ENCODE measurements at places on chromosomes 1 and 21.

- H3K27me3 ChIP-seq, result no peaks in the 10 kb centered on the region
- no peak overlapping the region for H3K27ac ChIP-seq
- H3K4me1 ChIP-seq, result no peaks in the 10 kb centered on the region
- H3K4me3 ChIP-seq, result no peak overlapping the region
These were observed 25.8 kb downstream of the PIGP start for GRCh38 chr21:37047079-37047478.

DNA sequence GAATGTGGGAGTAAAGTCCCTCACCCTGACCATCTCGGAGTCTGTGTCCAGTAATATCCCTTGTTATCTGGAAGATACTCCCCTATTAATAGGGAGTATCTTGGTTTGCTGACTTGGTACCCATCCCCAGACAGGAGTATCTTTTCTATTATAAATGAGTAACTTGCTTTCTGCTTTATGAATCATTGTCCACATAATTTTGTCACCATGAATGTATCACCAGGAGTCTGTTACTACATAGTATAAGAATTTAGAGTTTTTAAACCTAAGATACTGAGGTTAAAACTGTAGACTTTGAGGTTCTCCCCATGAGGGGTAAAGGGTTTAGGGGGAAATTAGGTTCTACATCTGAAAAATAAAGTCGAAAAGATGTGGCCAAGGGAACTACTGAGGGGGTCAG, 175.6 kb downstream of the FCRL5 start:
- H3K27ac ChIP-seq, result no peak overlapping the region
- no peak overlapping the region for H3K4me3 ChIP-seq
- DNase-seq, result no peak
- no peaks in the 10 kb centered on the region for H3K36me3 ChIP-seq

- no peaks in the 10 kb centered on the region for H3K4me1 ChIP-seq
- H3K27me3 ChIP-seq, result no peaks in the 10 kb centered on the region
- no peak overlapping the region for H3K27ac ChIP-seq
- H3K36me3 ChIP-seq, result no peaks in the 10 kb centered on the region
- no peak overlapping the region for H3K4me3 ChIP-seq
- DNase-seq, result no peak
These were observed 125.5 kb downstream of the ADAMTS1 start for GRCh38 chr21:26719750-26720149.

- H3K27me3 ChIP-seq, result peaks cover 27% of the 10 kb centered on the region
- no peak for DNase-seq
- no peak overlapping the region for H3K27ac ChIP-seq
- H3K4me1 ChIP-seq, result peaks cover 28% of the 10 kb centered on the region
These were observed 3.5 kb upstream of the SLC44A5 start for GRCh38 chr1:75614399-75614756.

- DNase-seq, result no peak
- H3K27ac ChIP-seq, result no peak overlapping the region
- H3K36me3 ChIP-seq, result no peaks in the 10 kb centered on the region
- H3K4me1 ChIP-seq, result no peaks in the 10 kb centered on the region
These were observed 100.0 kb upstream of the SERTAD4 start for GRCh38 chr1:210132582-210132981.

- no peaks in the 10 kb centered on the region for H3K27me3 ChIP-seq
- no peaks in the 10 kb centered on the region for H3K4me1 ChIP-seq
- no peak for DNase-seq
- H3K36me3 ChIP-seq, result peaks cover 18% of the 10 kb centered on the region
These were observed 25.8 kb downstream of the TRIM62 start for GRCh38 chr1:33155877-33156538.

DNA sequence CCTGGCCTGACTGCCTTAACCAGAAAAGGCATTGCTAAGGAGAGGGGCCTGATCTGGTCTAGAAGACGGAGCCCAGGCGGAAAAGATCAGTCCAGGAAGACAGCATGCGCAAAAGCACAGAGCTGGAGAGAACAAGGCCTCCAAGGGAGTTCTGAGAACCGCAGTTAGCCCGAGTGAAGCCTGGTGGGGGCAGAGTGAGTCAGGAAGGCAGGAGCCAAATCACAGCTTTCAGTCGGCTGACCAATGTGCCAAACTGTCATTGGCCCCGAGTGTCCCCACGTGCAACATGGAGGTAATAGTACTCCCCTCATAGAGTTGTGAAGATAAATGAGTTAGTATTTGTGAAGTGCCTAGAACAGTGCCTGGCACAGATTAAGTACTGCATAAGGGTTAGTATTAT, 1.2 kb upstream of the TSPAN2 start:
- peak overlapping the region; percentile 97 for H3K27ac ChIP-seq
- peaks cover 10% of the 10 kb centered on the region for H3K4me1 ChIP-seq
- no peaks in the 10 kb centered on the region for H3K36me3 ChIP-seq
- H3K27me3 ChIP-seq, result no peaks in the 10 kb centered on the region

DNA sequence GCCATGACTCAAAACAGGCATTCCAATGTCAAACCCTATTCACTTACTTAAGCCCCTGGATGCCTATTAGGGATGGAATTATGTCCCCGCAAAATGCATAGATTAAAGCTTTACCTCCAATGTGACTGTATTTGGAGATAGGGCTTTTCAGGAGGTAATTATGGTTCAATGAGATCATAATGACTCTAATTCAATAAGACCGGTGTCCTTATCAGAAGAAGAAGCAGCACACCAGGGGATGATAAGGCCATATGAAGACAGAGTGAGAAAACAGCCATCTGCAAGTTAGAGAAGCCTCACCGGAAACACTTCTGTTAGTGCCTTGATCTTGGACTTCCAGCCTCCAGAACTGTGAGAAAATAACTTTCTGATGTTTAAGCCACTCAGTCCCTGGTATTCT, 1131.8 kb upstream of the TMPRSS15 start:
- no peak overlapping the region for H3K27ac ChIP-seq
- no peaks in the 10 kb centered on the region for H3K27me3 ChIP-seq
- H3K4me1 ChIP-seq, result no peaks in the 10 kb centered on the region
- no peak for DNase-seq

GRCh38 chr1:154411525-154411924, 6.4 kb downstream of the IL6R start:
- no peak for DNase-seq
- no peak overlapping the region for H3K4me3 ChIP-seq
- no peaks in the 10 kb centered on the region for H3K36me3 ChIP-seq
- H3K4me1 ChIP-seq, result peaks cover 13% of the 10 kb centered on the region

DNA sequence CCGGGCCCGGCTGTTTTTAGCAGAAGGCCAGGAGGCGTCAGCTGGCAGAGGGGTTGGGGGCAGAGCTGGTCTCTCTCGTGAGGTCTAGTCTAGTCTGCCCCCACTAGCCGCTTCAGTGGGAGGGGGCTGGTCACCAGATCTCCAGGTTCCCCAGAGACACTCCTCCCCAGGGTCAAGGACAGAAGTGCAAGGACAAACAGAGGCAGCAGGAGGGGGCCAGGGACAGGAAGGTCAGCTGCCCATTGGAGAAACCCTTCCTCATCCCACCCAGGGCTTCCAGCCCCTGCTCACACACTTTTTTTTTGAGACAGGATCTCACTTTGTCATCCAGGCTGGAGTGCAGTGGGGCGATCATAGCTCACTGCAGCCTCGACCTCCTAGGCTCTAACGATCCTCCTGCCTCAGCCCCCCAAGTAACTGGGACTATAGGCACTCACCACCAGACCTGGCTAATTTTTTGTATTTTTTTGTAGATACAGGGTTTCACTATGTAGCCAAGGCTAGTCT, 10.0 kb downstream of the FAM229A start:
- DNase-seq, result no peak
- peaks cover 21% of the 10 kb centered on the region for H3K4me1 ChIP-seq
- no peaks in the 10 kb centered on the region for H3K36me3 ChIP-seq
- peak overlapping the region; percentile 86 for H3K27ac ChIP-seq
- H3K27me3 ChIP-seq, result no peaks in the 10 kb centered on the region

GRCh38 chr1:119590393-119590792, 57.7 kb downstream of the ZNF697 start:
- no peak overlapping the region for H3K27ac ChIP-seq
- no peaks in the 10 kb centered on the region for H3K36me3 ChIP-seq
- no peak overlapping the region for H3K4me3 ChIP-seq
- no peaks in the 10 kb centered on the region for H3K4me1 ChIP-seq
- no peaks in the 10 kb centered on the region for H3K27me3 ChIP-seq

DNA sequence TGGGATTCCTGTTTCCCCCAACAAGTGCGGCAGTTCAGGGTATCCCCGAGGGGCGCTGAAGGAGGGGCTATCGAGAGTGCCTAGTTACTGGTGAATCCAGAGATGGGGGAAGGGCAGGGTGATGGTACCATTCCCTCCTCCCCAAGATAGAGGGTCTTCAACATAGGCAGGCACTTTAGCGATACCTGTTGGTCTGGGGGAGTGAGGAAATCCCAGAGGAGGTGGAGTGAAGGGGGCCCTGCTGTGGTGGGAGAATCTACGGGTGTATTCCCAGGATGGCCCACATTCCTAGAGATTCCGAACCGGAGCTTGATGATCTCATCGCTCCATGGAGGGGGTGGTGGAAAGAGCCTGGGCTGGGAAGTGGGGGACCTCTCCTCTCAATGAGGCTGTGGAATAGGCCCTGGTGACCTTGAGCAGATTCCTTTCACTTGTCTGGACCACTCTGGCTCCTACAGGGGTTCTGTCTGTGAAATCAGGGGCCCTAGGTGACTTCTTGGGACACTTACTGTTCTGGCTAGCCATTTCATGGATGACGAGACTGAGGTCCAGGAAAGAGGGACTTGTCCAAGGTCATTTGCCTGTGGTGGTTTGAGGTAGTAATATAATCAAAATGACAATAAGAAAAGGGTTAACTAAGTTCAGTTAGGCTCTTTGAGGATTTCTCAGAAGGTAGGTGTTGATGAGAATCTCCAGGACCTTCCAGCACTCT, 52.7 kb upstream of the SYNC start:
- H3K36me3 ChIP-seq, result no peaks in the 10 kb centered on the region
- H3K4me1 ChIP-seq, result peaks cover 24% of the 10 kb centered on the region
- peak overlapping the region; percentile 65 for H3K27ac ChIP-seq
- peak overlapping the region; percentile 57 for H3K4me3 ChIP-seq
- H3K27me3 ChIP-seq, result no peaks in the 10 kb centered on the region

DNA sequence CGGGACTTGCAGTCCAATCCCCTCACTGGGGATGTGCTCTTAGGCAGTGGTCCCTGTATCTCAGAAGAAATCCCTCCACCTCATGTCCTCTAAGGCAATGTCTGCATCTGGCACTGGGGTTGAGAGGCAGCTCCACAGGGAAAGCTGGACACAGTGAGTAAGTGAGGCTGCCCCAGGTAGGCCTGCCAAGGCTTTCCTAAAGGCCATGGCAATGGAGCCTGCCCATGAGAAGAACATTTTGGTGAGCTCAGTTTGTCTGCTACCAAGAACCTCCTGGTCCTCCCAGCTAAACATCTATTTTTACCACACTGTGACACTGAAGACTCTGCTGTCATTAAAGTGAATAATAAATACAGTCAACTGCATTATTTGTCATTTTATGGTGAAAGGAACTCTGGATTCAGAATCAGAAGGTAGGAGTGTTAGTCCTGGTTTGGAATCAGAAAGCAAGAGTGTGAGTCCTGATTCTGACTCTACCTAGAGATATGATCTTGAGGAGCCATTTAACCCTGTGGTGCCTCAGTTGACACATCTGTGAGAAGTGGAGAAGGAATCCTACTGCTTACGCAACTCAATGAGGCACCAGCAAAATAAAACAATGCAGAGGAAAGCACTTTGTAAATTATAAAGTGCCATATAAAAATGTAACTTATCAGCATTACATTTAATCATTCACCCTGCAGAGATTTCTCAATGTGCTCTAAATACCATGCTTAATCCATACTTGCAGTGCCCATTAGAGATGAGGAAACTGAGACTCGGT, 41.0 kb downstream of the TBX15 start:
- H3K27me3 ChIP-seq, result no peaks in the 10 kb centered on the region
- H3K4me1 ChIP-seq, result no peaks in the 10 kb centered on the region
- no peak for DNase-seq
- no peaks in the 10 kb centered on the region for H3K36me3 ChIP-seq

GRCh38 chr1:199010492-199010891, 371.7 kb downstream of the PTPRC start:
- H3K27ac ChIP-seq, result no peak overlapping the region
- H3K27me3 ChIP-seq, result no peaks in the 10 kb centered on the region
- no peaks in the 10 kb centered on the region for H3K36me3 ChIP-seq
- H3K4me3 ChIP-seq, result no peak overlapping the region

DNA sequence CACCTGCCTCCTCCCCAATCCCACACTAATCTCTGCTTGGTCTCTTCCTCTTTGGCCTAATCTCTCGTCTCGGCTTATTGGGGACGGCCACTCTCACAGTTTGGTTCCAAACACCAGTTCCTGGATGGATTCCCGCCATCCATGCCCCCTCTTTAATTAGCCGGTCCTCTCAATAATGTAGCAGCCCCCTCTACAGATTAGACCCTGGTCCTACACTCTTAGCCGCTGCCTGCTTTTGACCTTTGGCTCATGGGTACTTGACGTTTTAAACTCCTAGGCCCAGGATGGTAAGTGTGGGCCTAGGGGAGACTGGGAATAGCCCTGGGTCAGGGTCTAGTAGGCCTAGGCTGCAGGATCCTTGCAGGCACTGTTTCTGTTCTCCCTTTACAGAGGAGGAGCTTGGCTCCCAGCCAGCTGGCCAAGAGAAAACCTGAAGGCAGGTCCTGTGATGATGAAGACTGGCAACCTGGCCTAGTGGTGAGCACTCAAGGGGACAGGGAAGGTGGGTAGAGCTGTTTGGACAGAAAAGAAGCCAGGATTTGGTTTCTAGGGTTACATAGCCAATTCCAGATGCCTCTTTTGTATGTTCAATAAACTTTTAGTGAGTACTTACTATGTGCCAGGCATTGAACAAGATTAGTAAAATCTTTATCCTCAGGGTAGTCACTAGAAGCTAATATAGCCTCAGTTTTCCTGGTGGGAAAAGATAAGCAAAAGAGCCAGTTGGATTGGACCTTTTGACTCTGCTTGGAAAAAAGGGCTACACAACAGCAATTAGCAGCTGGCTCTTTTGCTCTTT, 758 bp downstream of the RAD54L start:
- no peaks in the 10 kb centered on the region for H3K36me3 ChIP-seq
- peak; percentile 30 for DNase-seq
- H3K27ac ChIP-seq, result no peak overlapping the region
- H3K4me1 ChIP-seq, result peaks cover 15% of the 10 kb centered on the region

- no peaks in the 10 kb centered on the region for H3K4me1 ChIP-seq
- H3K27ac ChIP-seq, result no peak overlapping the region
- H3K36me3 ChIP-seq, result no peaks in the 10 kb centered on the region
- H3K4me3 ChIP-seq, result no peak overlapping the region
- peaks cover 43% of the 10 kb centered on the region for H3K27me3 ChIP-seq
These were observed 51.5 kb downstream of the KCNAB2 start for GRCh38 chr1:6097117-6097595.

- H3K36me3 ChIP-seq, result no peaks in the 10 kb centered on the region
- no peak for DNase-seq
These were observed 14.0 kb upstream of the LEMD1 start for GRCh38 chr1:205435578-205436573.

- DNase-seq, result no peak
- no peaks in the 10 kb centered on the region for H3K27me3 ChIP-seq
- H3K27ac ChIP-seq, result peak overlapping the region; percentile 23
- peaks cover 70% of the 10 kb centered on the region for H3K4me1 ChIP-seq
These were observed 14.9 kb upstream of the MACF1 start for GRCh38 chr1:39189592-39190041.

- H3K4me3 ChIP-seq, result no peak overlapping the region
- no peak for DNase-seq
- H3K27me3 ChIP-seq, result no peaks in the 10 kb centered on the region
- no peak overlapping the region for H3K27ac ChIP-seq
- no peaks in the 10 kb centered on the region for H3K4me1 ChIP-seq
These were observed 834.0 kb upstream of the TMPRSS15 start for GRCh38 chr21:19237608-19238007.
